IMR-90 (cell line): ENCODE measurements at places on chromosomes 6 and 20. TPM values are rescaled to one million over a fixed set of nuclear protein-coding genes. Genes with fewer than 3 reads are reported as not detected.

- H3K4me1 ChIP-seq, result peaks cover 2% of the 10 kb centered on the region; the same call in 1 of the 2 replicates
- no peak for DNase-seq
- no peak overlapping the region for H3K4me3 ChIP-seq
- no peaks in the 10 kb centered on the region for H3K27me3 ChIP-seq
- H3K27ac ChIP-seq, result no peak overlapping the region
- peaks cover 3% of the 10 kb centered on the region; the same call in 1 of the 2 replicates for H3K36me3 ChIP-seq
Measured at GRCh38 chr6:107959392-107959791, 1.4 kb upstream of the SEC63 start.

DNA sequence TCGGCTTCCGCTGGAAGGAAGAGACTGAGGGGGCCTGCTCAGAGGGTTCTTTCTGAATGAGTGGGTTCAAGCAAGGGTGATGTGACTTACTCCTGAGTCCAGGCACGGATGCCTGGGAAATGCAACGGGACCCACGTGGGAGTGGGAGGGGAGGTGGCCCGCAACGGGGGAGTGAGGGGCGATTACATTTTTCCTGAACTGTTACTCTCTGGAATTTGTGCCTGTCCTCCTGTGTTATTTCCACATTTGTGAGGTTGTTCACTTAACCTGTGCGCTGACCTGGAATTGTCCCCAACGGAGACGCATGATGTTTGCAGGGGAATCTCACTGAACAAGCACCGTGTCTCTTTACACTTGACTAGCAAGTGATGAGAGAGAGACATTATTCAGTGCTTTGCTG lies 209.4 kb downstream of the CDH4 start:
- DNase-seq, result no peak
- no peak overlapping the region for H3K27ac ChIP-seq
- no peaks in the 10 kb centered on the region for H3K4me1 ChIP-seq
- H3K4me3 ChIP-seq, result no peak overlapping the region
- no peaks in the 10 kb centered on the region for H3K36me3 ChIP-seq

DNA sequence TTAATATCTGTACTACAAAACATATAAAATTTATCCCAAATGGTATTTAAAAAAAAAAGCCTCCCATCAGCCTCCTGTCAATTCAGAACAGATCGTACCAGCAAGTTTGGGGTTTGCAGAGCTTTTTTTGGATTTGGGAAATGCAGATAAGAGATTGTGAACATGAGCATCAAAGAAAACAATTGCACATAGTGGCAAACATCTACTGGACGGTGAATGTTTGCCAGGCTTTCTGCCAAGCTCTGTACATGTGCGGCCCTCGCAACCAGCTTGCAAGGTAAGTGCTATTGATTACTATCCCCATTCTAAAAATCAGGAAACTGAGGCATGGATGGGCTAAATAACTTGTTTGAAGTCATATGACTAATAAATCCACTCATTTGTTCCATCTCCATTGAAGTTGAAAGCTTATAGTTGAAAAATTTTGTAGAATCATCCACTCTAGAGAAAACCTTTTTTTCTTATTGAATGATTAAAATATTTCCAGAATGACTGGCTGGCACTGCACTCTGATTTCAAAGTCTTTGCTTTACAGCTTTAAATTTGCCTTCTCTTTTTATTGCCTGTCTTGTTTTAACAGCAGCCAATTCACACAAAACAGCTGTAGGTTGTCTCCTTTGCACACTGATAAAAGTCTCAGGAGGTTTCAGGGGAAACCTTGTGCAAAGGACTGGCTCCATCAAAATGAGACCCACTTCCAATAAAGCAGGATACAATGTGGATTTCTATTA lies 37.4 kb upstream of the SIRT5 start:
- no peak for DNase-seq
- H3K27me3 ChIP-seq, result peaks cover 13% of the 10 kb centered on the region
- H3K4me3 ChIP-seq, result no peak overlapping the region

DNA sequence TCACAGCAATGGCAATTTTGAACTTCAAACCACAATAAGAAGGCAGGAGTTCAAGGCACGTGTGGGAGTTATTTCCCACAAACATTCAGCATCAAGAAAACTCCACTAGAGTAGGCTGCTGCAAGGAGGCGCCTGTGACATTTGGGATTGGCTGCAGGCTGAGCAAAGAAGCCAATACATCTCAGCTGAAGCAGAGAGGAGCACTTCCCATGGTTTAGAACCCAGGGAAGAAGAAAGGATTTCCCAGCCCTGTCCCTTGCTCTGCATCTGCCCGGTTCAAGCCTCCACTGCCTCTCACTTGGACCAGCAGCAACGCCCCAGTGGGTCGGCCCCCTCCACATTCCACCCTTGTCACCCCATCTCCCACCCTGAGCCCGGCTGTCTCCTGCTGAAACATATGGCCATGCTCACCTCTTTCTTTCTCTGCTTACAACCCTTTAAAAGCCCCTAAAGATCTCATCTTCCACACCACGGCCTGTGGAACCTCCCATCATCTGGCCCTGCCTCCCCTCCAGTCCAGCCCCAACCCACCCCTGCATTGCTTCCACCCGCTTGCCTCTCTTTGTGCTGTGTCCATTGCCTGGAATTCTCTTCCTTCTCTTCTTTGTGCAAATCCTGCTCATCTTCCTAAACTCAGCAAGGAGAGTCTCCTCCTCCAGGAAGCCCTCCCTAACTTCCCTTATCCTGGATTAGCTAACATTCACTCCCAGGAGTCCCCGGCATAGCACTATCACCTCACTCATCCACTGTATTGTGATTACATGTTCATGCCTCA lies 128.3 kb downstream of the ANKRD60 start:
- no peak overlapping the region for H3K4me3 ChIP-seq
- no peaks in the 10 kb centered on the region for H3K4me1 ChIP-seq
- H3K36me3 ChIP-seq, result no peaks in the 10 kb centered on the region
- no peak overlapping the region for H3K27ac ChIP-seq
- DNase-seq, result no peak
- peaks cover 2% of the 10 kb centered on the region for H3K27me3 ChIP-seq

- H3K27me3 ChIP-seq, result no peaks in the 10 kb centered on the region
- H3K36me3 ChIP-seq, result peaks cover 3% of the 10 kb centered on the region; the same call in 1 of the 2 replicates
- no peak for DNase-seq
- H3K27ac ChIP-seq, result no peak overlapping the region
- H3K4me3 ChIP-seq, result no peak overlapping the region
- H3K4me1 ChIP-seq, result peaks cover 3% of the 10 kb centered on the region; the same call in 1 of the 2 replicates
Measured at GRCh38 chr20:25205277-25206062, 10.0 kb downstream of the ENTPD6 start.

The CRYBG1 gene
- total RNA-seq, result 1.1 TPM in 2 replicates

The TNF gene
- total RNA-seq, result not detected in 2 replicates

DNA sequence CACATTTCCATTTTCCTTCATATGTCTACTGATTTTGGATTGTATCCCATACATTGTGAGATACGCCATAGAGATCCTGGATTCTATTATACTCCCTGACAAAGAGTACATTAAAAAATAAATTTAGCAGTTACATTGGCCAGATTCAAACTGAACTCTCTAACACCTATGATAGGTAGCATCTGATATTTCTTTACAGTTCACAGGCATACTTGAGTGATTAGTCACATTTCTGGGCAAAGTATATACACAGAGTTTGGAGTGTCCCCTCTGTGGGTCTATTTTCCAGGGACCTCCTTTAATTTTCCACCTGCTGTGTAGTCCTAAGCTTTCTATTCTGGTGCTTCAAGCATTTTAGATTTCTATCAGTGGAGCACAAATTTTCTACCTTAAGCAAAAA lies 96.4 kb downstream of the TBC1D32 start:
- no peak overlapping the region for H3K27ac ChIP-seq
- no peak overlapping the region for H3K4me3 ChIP-seq
- H3K4me1 ChIP-seq, result no peaks in the 10 kb centered on the region
- H3K36me3 ChIP-seq, result no peaks in the 10 kb centered on the region; the same call in 1 of the 2 replicates

The MDFI gene
- total RNA-seq, result 0.18 and 0.28 TPM in 2 replicates

DNA sequence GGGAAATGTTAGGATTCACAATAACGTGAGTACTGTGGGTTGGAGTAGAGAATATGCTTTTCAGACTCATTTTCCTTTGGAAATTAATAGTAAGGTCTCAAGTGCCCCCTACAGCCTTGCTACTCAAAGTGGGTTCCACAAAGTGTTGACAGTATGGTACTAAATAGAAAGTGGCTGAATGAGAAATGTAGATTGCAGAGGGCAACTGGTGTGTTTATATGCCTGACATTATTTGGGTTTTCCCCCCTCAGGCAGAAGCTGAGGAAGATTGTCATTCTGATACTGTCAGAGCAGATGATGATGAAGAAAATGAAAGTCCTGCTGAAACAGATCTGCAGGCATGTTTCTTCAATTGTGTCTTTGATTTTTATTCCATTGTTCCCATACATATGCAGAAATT lies 5.6 kb downstream of the FBXO9 start:
- peaks cover 10% of the 10 kb centered on the region for H3K36me3 ChIP-seq
- no peaks in the 10 kb centered on the region for H3K27me3 ChIP-seq
- no peak for DNase-seq
- 0 out of 2 replicates have a peak, but pooled peaks cover 2% of the 10 kb centered on the region for H3K4me1 ChIP-seq
- no peak overlapping the region for H3K27ac ChIP-seq
- no peak overlapping the region for H3K4me3 ChIP-seq
